ENCODE measurements at places on chromosomes 1 and 21.

- no peak for DNase-seq
These were observed 42.7 kb upstream of the GOLT1A start for GRCh38 chr1:204256531-204256930.

- DNase-seq, result no peak
These were observed 59.2 kb downstream of the HTR6 start for GRCh38 chr1:19723874-19724273.

- DNase-seq, result no peak
These were observed 73.3 kb downstream of the NVL start for GRCh38 chr1:224256640-224257039.

DNA sequence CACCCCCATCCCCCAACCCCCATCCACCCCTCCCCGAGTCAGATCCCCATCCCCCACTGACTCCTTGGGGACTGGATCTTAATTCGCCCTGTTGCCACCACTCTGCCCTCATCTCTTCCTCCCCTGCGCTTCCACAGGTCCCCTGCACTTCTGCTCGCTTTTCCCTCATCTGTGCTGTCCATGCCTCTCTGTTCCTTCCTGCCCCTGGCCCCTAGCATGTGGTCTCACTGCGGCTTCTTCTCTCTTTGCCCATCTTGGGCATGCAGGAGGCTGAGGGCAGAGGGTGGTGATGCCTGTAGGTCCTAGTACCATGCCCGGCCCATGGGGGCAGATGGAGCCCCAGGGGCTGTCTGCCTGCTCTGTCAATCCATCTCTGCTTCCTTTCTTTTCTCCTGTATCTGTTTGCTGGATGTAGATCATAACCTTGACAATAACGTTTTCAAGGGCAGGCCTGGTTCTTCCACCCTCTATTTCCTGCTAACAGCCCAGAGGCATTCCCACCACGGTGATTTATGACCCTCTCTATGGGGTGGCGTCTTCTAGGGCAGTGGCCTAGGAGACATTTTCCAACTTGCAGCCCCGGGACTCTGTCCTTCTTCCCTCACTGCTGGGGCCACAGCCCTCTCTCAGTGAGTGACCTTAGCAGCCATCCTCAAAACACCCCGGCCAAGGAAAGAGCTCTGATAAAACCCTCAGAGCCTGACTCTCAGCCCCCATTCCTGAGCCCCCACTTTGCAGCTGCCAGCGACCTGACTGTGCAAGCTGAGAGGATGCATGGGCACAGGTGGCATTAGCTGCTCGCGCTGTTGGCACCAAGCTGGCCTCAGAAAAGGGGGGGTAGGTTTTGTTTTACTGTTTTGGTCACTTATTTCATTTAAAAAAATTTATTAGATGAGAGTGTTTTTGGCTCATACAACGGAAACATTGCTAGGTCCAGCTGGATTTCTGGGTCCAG lies 33.9 kb downstream of the TMEM51 start:
- DNase-seq, result no peak

DNA sequence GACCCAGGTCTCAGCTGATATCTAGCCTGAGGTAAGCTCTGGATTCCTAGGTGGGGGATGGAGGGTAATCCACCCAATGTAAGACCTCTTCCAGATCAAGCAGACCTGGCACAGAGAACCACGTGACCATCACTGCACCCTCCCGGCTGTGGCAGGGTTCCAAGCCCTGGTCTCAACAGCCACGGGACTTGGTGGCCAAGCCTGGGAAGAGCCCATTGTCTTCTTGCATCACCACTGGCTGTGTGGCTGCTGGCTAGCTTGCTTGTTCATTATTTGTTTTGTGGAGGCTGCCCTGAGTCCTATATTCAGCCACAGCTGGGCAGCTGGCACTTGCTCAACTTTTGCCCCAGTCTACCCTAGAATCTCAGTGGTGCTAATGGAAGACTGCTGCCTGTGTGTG lies 24.1 kb upstream of the NFASC start:
- peak; percentile 97 for DNase-seq

- no peak for DNase-seq
These were observed 77.5 kb downstream of the TPR start for GRCh38 chr1:186297439-186298045.

DNA sequence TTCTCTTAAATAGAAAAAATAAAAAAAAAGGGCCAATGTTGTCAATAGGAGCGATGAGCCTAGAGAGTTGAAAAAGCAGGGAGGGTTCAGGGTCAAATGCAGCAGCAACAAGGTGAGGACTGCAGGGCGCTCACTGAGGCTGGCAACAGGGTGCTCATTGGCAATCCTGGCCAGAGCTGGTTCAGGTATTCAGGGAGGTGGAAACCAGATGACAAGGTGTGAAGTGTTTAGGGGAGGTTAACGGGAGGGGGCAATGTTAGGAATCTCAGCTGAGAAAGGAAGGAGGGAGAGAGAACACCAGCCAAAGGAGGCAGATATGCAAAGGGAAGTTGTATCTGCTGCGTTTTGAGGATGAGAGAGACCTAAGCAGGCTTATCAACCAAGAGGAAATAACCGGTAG lies 129.8 kb upstream of the DAB1 start:
- DNase-seq, result no peak

GRCh38 chr1:184803180-184803492 lies 48.5 kb upstream of the EDEM3 start:
- no peak for DNase-seq

DNA sequence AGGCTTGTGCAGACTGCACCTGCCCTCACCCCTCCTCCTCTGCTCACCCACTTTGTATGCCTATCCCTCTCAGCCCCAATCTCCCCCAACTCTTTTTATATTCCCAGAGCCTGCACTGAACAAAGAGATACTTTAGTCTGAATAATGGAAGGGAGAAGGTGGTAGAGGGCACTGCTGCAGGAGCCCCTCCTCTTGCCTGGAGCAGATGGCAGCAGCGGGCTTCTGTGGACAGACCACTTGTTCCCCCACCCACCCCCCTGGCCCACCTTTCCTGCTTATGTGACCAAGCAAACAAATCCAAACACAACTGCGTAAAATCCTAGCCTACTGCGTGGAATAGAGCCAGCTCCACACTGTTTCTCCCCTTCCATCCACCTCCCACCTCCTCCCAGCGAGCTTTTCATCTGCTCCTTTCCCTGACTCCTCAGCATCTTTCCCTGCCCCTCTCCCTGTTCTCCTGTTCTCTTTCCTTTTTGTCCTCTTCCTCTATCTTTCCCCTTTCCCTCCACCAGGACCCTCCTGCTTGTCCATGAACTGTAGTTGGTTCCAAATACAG lies 27.5 kb downstream of the RGS8 start:
- DNase-seq, result no peak

DNA sequence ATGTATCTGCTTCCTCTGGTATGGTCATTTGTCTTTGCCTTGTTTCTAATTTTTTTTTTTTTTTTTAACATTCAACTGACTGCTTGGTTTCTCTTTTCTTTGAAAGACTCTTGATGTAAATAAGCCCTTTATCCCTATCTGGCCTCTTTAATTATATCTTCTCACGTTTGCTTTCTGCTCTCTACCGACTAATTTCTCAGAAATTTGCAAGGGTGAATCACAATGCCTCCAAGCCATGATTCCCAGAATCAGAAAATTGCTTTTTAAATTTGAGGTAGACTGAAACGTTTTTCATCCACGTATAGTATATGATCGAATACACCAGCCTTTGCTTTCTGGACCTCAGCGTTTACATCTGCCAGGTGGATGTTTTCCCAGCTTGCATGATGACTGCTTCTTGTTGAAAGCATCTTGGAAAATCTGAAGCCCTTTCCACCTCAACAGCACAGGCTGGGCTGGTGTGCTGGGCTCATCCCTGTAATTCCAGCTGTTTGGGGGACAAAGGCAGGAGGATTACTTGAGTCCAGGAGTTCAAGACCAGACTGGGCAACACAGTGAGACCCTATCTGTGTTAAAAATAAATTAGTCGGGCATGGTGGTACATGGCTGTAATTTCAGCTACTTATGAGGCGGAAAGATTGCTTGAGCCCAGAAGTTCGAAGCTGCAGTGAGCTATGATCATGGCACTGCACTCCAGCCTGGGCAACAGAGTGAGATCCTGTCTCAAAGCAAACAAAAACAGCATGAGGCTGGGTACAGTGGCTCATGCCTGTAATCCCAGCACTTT lies 35.0 kb upstream of the GPR137B start:
- DNase-seq, result no peak

- no peak for DNase-seq
These were observed 58.0 kb upstream of the PDC start for GRCh38 chr1:186518822-186519381.

- no peak for DNase-seq
These were observed 8.3 kb upstream of the RIPK4 start for GRCh38 chr21:41775149-41775472.

- peak; percentile 56 for DNase-seq
These were observed 161.3 kb upstream of the SGIP1 start for GRCh38 chr1:66372522-66373101.

DNA sequence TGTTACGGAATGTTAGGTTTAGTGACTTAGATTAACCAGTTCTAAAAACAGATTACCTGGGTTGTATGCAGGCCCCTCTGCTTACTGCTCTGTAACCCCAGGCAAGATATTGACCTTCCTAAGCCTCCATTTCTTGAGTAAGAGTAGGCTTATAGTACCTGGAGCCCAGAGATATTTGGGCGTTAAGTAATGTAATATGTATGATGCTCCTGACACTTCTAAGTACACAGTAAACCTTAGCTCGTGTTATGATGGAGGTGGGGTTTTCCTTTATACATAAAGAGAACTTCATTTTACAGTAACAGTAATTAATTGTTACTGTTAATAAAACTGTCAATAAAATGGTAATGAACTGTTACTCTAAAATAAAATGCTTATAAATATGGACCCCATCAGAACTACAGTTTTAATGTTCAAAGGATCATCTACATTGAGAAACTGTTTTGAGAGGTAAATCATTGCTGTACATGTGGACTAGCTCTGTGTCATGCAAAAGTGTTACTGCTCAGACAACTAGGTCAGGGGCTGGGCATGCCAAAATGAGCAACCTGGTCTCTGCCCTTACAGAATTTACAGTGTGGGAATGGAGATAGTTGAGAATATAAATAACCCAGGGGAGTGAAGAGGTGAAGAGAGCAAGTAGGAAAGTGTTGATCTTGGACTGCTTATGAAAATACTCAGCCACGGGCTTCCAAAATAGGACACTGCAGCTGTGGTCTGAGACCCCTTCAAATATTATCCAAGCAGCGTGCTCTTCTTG lies 26.6 kb downstream of the LRRC8C start:
- DNase-seq, result no peak

- no peak for DNase-seq
These were observed 63.7 kb downstream of the NAV1 start for GRCh38 chr1:201602413-201603265.

DNA sequence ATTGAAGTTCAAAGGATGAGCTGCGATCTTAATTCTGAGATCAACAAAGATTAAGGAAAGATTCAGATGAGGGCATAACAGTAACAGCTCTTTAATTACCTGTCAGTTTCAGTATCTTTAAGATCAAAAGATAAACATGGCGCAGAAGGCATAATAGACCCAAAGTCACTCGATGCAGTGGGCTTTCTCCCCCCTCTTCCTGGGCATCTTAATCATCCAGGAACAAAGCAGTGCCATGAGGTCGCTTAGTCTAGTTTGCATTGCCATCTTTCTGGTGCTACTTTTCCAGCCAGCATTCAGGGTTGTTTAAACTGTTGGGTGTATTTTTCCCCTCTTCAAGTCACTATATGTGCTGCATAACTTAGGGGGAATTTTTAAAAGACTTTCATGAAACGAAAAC lies 72.3 kb downstream of the HUNK start:
- no peak for DNase-seq

DNA sequence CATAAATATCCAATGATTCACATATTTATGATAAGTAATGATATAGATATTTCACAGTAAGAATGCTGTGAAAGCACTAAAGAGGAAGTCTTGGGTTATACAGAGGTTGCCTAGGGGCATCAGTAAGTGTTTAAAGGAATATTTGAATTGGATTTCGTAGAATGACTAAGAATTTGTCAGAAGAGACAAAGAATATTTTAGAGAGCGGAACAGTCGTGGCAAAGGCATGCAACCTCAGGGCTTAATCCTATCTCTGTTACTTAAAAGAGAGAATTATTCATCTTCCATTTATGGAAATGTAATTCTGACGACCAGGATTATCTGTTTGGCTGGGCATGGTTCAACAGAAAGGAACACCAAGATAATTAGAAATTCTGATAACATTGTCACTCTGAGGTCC lies 171.9 kb upstream of the NR5A2 start:
- DNase-seq, result no peak
